A549 treated with dexamethasone at 1 μM for 4 hours (cell line): ENCODE measurements at places on chromosomes 2 and 18. TPM values are rescaled to one million over a fixed set of nuclear protein-coding genes. Genes with fewer than 3 reads are reported as not detected.

RAX gene
- total RNA-seq, result not detected in 5 replicates

KCNJ13 gene
- not detected in 5 replicates for total RNA-seq

SLC19A3 gene
- total RNA-seq, result 1.9 to 2.9 TPM (median 2.2 TPM) in 5 replicates

CFAP65 gene
- 0.21 to 0.27 TPM (median 0.22 TPM) in 5 replicates for total RNA-seq

HAUS1 gene
- total RNA-seq, result 33.7 to 57.6 TPM (median 34.8 TPM) in 5 replicates

TLX2 gene
- 0.17 to 0.31 TPM (median 0.21 TPM) in 5 replicates for total RNA-seq

SPAST gene
- total RNA-seq, result 12.8 to 19.2 TPM (median 16.8 TPM) in 5 replicates

DOK6 gene
- not detected in 5 replicates for total RNA-seq

FAM124B gene
- 0.05 TPM in 1 of 5 replicates, not detected in the others for total RNA-seq
